Effector memory CD8-positive, alpha-beta T cell (primary cell): ENCODE measurements at places on chromosomes 6 and 20.

- no peak for DNase-seq
Observed at GRCh38 chr6:36886950-36887618, 1.3 kb downstream of the C6orf89 start.

- no peak for DNase-seq
Observed at GRCh38 chr20:19456595-19457395, 244.4 kb downstream of the SLC24A3 start.

DNA sequence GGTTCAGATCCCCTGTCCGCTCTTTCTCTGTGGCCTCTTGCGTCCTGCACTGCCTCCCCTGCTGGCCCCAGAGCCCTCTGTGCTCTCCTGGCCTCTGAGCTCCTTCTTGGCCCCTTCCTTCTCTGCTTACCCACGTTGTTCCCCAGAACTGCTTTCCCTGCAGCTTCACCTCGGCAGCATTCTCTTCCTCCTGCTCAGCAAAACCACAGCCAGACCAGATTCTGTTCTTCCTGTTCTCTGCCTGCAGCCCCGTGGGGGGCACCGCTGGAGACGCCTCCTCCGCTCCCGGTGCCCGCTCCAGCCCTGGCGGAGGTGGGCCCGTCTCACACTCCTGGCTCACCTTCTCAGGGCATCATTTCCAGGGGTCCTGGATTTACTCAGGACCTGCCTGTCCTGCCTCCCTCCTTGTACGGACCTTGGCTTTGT lies 59.7 kb downstream of the TCP11 start:
- no peak for DNase-seq

DNA sequence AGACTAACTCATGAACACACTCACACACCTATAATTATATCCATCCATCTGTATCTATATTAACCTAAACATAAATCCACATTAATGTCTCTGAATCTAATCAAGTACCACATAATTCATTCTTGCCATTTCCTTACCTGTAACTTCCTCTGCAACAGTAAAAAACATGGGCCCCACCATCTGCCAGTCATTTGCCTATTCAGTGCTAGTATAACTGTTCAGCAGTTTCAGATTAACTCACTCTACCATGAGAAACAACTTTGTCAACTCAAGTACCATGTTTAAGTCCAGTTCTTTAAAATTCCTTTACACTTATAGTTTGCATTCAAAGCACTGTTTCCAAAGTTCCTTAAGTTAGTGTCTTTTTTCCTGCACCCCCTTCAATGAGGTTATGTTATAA lies 68.8 kb downstream of the LAMP5 start:
- no peak for DNase-seq

DNA sequence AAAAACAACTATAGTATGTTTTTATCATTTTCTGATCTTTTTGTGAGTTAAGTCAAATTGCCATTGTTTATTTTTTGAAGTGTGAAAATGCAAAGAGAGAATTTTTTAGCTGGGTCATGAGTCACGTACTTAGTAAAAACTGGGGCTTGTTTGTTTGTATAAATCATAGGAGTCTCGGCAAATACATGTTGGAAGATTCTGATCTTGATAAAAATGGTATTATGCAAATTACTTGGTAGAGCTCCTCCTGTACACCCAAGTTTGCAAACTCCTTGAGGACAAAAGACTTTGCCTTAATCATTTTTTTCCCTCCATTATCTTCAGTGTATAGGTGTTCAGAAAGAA lies 25.8 kb downstream of the TBPL1 start:
- no peak for DNase-seq

DNA sequence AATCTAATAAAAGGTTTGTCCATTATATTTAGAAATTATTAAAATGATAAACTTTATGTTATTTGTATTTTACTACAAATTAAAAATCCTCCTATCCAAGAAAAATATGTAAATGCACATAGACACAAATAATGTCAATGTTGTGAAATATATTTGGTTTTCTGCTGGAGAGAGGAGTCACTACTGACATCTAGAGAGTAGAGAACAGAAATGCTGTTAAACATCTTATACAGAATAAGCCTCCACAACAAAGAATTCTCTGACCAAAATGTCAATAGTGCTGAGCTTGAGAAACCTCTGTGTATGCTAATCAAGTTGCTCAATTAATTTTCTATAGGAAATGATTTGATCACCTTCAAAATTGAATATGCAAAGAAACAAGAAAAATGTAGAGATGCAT lies 12.4 kb downstream of the HTR1B start:
- no peak for DNase-seq

- no peak for DNase-seq
Observed at GRCh38 chr6:125918230-125918629, 38.3 kb upstream of the HINT3 start.

DNA sequence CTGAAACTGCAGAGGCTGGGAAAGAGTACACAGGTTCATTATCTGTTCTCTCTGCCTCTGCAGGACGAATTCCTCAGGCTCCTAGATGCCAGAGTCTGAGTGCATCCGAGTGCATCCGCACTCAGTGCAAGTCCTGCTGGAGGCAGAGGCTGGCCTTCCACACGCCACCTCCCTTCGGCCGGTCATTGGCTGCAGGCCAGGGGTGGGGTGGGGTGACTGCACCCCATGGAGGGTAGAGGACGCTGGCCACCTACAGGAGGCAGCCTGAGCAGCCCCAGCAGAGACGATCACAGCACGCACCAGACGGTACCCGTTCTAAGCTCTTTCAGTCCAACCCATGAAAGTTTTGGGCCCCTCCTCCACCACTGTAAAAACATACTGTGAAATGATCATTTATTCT lies 11.7 kb downstream of the SFT2D1 start:
- DNase-seq = no peak

DNA sequence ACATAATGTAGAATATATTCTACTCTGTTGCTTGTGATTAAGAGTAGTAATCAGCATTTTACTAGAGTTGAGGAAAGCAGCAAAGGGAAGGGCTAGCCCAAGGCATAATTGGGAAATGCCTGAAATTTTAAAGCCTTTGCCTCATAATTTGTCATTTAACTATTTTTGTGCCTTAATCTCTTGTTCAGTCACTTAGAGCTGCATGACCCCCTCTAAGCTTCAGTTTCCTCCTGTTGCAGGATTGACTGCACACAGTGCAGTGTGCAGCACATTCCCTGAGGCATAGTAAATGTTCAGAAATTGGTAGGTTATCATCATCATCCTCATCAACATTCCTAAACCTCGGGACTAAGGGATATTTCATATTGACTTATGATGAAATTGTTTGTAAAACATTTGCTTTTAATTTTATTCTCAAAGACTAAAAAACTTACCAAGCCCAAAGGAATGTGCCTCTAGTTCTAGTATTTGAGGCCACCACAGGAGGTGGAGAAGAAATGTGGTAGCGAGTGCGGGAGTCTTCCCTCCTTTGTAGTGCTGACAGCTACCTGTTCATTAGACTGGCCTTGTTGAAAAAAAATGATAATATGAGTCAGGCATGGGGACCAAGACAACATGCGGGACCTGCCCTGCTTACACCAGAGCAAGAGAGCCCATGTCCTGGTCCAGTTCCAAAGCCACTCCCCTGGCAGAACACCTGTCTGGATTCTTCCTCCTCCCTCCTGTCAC lies 14.8 kb upstream of the TENT5A start:
- no peak for DNase-seq

DNA sequence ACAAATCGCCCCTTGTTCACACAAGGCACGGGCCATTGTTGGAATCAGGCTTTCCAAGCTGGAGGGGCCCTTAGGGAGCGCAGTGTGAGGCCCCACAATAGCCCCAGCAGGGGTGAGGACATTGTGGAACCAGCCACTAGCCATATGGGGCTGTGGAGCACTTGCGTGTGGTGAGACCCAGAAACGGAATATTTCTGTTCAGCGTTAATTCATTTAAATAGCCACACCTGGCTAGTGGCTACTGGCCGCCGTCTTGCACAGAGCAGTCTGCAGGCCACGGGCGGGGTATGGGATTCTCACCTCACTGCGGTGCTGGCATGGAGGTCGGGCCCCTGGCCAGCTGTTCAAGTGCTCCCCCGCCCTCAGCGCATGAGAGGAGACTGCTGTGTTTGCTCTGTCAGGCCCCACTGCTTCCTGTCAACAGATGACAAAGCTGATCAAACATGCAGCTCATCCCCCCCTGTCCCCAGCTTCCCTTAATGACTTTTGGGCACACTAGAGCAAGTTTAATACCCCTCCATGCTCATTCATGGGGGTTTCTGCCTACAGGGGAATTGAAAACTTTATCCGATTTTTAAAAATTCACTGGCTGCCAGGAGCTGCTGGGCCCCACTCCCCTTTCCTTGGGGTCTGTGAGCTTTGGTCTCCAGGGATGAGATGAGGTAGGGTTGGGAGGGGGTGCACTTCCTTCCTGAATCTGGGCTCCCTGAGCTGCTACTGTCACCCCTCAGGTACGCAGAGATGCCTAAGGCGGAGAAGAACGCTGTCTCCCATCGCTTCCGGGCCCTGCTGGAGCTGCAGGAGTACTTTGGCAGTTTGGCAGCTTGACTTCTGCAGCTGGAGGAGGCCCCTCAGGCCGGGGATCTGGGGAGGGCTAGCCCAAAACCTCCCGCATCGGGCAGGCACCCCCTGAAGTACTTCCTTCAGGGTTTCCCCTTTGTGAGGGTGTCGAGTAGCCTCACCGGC lies 13.6 kb downstream of the ITPA start:
- DNase-seq = no peak

DNA sequence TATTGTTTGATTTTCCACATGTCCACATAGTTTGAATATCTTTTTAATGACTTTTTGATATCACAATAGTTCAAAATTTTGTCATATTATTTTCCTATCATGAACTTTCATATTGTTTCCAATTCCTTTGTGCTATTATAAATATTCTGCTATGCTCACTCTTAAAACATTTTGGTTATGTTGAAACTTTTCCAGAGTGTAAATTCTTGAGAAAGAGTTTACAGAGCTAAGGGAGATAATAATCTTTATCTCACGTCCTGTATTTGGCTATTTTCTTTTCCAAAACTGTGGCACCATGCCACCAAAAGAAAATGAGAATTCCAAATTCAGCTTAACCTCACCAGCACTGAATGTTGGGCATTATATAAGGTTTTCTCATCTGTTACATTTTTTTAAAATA lies 210.9 kb downstream of the TFAP2B start:
- DNase-seq = no peak

GRCh38 chr6:14423955-14424354 lies 306.4 kb downstream of the CD83 start:
- no peak for DNase-seq

DNA sequence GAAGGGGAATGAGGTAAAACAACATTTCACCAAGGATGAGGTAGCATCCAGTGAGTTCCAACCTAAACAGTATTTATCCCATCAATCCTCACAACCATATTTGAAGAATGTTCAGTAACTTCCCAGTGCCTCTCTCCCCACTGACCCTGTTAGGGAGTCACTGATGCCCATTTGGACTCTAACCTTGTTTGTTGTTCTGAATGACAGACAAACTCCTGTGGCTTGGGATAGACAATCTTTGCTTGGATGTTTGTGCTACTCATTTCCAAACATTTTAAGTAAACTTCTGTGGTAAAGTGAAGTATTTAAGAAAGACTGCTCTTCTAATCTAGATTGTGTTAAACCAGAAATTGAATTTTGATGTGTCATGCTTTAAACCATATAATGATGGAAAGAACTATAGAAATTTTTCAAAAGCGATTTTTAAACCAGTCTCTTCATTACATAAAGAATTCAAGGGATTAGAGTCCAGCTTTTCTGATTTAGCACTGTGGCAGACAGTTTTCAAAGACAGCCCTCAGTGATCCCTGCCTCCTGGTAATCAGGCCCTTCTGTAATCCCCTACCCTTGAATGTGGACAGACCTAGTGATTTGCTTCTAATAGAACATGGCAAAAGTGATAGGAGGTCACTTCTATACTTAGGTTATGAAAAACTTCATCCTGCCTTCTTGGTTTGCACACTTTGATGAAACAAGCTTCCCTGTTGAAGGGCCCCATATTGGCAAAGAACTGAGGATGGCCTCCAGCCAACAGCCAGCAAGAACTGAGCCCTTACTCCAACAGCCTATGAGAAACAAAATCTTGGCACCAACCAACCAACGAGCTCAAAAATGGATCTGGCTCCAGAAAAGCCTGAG lies 191.6 kb downstream of the DST start:
- DNase-seq = no peak

- no peak for DNase-seq
Observed at GRCh38 chr6:90162648-90163387, 133.8 kb downstream of the BACH2 start.

- no peak for DNase-seq
Observed at GRCh38 chr6:10719964-10720264, 3.0 kb upstream of the TMEM14C start.

- no peak for DNase-seq
Observed at GRCh38 chr6:74932232-74932888, 273.5 kb downstream of the COL12A1 start.

- DNase-seq = no peak
Observed at GRCh38 chr20:50296450-50297375, 106.1 kb downstream of the CEBPB start.

DNA sequence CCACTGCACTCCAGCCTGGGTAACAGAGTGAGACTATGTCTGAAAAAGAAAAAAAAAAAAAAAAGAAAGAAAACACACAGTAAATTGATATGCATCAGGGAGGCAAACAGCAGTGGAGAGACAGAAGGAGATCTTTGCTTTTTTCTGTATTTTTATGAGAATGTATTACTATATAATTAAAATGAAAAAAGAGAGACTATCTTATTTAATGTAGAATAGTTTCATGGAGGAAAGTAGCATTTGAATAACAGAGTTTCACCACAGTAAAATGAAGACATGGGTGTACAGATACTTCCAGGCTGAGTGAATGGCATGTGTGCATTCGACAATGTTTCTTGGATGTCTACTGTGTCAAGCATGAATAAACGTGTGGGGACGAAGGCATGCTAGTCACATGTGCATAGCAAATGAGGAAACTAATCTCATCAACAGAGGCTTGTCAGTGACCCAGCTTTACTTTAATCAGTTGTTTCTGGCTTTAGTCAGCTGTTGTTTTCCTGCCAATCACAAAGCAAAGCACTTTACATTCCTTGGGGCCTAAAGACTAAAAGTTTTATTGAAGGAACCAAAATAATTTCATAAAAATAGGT lies 55.5 kb upstream of the ARMH2 start:
- no peak for DNase-seq

DNA sequence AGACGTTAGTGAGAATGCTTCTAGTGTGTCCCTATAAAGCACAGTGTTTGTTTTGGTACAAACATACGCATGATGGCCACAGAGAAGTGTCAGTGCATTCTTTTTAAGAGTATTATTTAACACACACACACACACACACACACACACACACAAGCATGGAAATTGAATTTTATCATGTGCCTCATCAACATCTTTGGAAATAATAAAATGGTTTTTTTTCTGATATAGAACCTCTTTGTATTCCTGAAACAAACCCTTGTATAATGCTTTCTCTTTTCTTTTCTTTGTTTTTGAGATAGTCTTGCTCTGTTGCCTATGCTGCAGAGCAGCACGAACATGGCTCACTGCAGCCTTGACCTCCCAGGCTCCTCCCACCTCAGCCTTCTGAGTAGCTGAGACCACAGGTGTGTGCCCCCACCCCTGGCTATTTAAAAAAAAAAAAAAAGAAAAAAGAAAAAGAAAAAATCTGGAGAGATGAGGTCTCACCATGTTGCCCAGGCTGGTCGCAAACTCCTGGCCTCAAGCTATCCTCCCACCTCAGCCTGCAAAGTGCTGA lies 116.2 kb upstream of the SYNDIG1 start:
- no peak for DNase-seq

- DNase-seq = no peak
Observed at GRCh38 chr6:136990754-136991153, 54.0 kb downstream of the IL20RA start.
